IMR-90 (cell line): ENCODE measurements at places on chromosomes 5 and 9.

DNA sequence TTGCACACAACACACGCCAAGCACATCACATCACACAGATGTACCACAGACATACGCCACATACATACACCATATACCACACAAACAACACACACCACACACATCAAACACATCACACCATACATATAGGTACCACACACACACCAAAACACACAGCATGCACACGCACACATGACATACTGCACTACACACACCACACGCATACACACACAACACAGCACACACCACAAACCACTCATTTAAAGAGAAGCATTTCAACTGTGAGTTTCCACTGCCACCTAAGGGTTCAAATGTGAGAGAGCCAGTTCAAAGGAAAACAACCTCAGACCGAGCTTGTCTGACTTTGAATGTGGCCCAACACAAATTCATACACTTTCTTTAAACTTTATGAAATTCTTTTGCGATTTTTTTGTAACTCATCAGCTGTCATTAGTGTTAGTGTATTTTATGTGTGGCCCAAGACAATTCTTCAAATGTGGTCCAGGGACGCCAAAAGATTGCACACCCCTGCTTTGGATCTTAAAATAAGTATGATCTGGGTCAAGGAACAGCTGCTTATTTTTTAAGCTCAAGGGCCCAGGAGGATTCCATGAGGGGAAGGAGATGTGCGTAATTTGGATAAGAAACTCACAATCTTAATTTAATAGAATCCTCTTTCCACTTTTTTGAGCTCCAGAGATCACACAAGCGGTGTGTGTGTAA lies 494.6 kb downstream of the GADD45G start:
- peak; percentile 13 for DNase-seq

- DNase-seq: no peak
Observed at GRCh38 chr5:107602896-107603295, 67.8 kb downstream of the EFNA5 start.

DNA sequence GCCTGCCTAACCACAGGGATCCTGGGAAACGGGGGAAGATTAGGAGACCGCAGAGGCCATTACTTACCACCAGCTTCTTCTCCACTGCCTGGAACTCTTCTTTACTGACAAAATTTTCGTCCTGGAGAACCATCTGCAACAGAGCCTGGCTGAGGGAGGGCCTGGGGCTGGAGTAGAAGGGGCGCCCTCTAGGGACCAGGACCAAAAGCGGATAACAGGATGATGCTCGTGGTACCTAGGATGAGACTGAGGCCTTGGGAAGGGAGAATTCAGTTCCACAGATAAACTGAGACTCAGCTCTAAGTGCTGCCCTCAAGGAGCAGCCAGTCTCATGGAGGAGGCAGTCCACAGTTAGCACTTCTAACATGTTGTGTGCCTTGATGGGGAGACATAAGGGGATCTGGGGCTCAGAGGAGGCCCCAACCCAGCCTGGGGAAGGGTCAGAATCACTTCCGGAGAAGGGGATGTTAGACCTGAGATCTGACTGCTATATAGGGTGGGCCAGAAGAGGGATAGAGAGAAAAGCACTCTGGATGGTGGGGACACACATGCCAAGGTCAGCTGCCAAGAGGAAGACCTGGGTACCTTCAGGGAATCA lies 1.2 kb downstream of the SPATA24 start:
- DNase-seq: no peak

DNA sequence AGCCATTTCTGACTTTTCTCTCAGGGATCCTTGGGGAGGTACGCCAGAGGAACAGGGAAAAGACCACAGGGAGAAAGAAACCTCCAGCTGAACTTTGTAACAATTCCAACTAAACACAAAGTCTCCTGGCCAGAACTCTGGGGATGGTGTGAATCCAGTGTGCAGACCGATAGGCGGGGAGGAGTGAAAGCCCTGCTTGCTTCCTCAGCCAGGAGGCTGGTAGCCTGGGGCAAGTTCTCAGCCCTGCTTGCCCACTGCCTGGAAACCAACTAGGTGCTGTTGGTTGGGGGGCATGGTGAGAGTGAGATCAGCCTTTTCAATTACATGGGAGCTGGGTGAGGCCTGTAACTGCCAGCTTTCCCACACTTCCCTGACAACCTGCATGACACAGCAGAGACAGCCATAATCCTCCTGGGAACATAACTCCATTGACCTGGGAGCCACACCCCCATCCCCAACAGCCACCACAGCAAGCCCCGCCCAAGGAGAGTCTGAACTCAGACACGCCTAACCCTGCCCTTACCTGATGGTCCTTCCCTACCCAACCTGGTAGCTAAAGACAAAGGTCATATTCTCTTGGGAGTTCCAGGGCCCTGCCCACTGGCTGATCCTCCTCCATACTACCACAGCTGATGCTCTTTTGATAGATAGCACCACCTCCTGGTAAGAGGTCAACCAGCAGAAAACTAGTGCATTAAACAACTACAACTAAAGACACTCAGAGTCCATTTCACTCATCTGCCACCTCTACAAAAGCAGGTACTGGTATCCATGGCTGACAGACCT lies 100.1 kb upstream of the TNFAIP8 start:
- peak; percentile 5 for DNase-seq

DNA sequence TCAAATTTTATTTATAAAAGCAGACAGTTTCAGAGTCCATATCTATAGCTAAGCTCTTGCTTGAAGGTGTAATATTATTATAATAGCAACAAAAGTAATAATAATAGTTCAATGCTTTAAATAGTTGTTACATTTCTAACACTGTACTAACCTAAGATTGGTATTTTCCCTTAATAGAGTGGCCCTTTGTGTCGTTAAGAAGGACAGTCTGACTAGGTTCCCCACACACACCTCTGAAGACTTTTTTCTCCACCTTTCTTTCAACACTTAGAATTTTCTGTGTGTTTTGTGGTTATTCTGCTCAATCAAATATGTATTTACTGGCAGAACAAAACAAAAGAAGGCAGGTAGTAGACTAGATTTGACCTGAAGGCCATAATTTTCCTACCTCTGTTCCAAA lies 223.2 kb upstream of the ACO1 start:
- no peak for DNase-seq

DNA sequence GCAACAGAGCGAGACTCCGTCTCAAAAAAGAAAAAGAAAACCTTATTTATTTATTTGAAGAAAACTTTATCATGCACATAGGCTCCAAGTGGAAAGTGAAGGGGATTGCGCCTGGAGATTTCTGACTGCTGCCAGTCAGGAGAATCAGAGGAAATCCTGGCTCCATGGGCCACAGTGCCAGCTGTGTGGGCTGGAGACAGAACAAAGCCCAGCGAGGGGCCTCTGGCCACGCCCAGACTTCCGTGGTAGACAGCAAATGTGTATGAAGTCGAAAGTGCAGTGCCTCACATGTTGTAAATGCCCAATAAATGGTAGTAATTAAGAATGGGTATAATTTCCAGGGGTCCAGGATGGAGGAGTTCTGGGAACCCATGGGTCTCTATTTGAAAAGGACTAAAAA lies 75.8 kb upstream of the WWC1 start:
- DNase-seq: no peak

DNA sequence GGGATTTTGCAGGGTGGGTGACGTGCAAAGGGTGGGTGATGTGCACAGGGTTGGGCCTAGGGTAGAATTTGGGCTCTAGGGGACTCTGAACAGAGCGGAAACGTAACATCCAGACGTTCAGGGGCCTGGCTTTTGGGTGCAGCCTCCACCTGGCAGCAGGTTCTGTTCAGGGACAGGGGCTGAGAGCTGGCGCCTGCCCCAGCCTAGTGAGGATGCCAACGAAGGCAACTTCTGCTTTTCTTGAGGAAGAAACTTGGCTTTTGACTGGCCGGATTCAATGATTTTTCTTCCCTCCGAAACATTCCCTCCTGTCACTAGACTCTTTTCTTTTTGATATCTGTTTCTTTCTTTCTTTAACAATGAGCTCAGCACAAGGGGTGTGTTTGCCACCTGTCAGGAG lies 38.6 kb upstream of the SLC6A19 start:
- no peak for DNase-seq

GRCh38 chr9:109379513-109379912 lies 58.7 kb upstream of the EPB41L4B start:
- no peak for DNase-seq

GRCh38 chr5:180136630-180137381 lies 65.2 kb upstream of the RNF130 start:
- DNase-seq: no peak
